Stimulated activated CD8-positive, alpha-beta memory T cell treated with anti-CD3 and anti-CD28 coated beads, Interleukin-7, amount 100 ng/mL, for 1 hour (primary cell): ENCODE measurements at places on chromosomes 6 and 20.

GRCh38 chr6:157145656-157146285 is 177.5 kb downstream of the TMEM242 start:
- DNase-seq, result no peak

GRCh38 chr6:19289457-19289856 is 547.7 kb upstream of the ID4 start:
- no peak for DNase-seq

GRCh38 chr20:52305024-52305645 is 113.6 kb upstream of the ZFP64 start:
- no peak for DNase-seq

GRCh38 chr20:19778404-19778803 is 20.3 kb downstream of the RIN2 start:
- no peak for DNase-seq

GRCh38 chr6:32460528-32460927 is 20.8 kb downstream of the HLA-DRA start:
- DNase-seq, result no peak

DNA sequence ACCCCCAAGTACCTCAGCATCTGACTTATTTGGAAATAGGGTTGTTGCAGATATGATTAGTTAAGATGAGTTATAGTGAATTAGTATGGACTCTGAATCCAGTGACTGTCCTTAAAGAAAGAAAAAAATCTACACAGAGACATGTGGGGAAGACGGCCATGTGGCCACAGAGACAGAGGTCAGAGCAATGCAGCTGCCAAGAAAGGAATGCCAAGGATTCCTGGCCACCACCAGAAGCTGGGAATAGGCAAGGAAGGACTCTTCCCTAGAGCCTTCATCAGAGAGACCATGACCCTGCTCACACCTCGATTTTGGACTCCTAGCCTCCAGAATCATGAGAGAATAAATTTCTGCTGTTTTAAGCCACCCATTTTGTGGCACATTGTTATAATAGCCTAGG is 81.8 kb downstream of the FYN start:
- DNase-seq, result no peak

GRCh38 chr20:8474027-8474668 is 342.1 kb downstream of the PLCB1 start:
- DNase-seq, result no peak

GRCh38 chr6:21953831-21954801 is 342.7 kb downstream of the PRL start:
- DNase-seq, result no peak

- DNase-seq, result no peak
Measured at GRCh38 chr6:74939151-74939708, 266.6 kb downstream of the COL12A1 start.

- no peak for DNase-seq
Measured at GRCh38 chr6:43768983-43769525, 957 bp upstream of the VEGFA start.

DNA sequence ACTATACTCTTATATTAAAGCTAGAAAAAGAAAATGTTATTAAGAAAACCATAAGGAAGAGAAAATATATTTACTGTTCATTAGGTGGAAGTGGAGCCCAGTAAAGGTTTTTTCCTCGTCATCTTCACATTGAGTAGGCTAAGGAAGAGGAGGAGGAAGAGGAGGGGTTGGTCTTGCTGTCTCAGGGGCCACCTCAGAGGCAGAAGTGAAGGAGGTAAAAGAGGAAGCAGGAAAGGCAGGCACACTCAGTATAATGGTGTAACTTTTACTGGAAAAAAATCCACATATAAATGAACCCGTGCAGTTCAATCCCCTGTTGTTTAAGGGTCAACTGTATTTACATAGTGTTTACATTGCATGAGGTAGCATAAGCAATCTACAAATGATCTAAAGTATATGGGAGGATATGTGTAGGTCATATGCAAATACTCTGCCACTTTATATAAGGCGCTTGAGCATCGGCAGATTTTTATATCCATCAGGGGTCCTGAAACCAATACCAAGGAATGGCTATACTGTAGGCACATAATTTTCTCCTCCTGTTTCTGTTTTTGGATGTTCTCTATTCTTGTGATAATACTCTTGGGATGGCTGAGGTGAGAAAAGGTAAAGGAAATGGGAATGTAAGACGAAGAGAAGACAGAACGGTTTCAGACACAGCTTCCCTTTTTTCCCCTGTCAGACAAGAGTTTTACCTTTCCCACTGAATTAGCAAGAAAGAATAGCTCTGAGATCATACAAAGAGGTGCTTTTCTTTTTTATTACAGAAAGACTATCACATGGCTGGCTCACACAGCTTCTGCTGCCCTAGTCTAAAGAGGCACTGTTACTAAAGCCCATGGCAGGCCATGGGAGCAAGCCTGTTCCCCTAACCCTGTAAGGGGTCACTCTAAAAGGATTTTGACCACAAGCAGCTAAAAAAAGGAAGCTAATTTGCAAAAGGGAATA is 59.9 kb downstream of the NUDT3 start:
- no peak for DNase-seq

- no peak for DNase-seq
Measured at GRCh38 chr20:46720019-46720418, 10.6 kb downstream of the SLC2A10 start.

DNA sequence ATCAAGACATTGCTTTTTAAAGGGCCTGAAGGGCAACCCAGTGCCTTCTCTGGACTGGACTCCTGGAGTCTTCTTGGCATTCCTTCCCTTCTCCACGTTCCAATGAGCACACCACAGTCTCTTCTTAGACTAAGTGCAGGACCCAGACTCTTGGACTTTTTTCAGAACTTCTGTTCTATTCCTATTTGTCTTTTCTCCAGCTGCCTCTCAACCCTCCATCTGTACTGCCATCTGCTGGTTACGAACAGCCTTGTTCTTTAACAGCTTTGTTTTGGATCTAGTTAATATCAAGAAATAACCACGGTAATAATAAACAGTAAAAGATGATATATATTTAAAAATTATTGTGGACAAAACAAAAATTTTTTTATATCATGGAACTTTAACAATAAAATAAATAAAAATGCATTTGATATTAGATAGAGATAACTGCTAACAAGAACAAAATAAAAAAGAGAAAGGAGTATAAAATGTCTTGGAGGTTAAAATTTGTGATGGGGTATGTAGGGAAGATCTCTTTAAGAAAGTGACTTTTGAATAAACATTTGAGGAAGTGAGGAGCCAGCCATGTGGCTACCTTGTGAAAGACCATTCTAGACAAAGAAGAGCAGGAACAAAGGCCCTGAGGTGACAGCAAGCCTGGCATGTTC is 105.1 kb upstream of the HCRTR2 start:
- no peak for DNase-seq

- DNase-seq, result no peak
Measured at GRCh38 chr20:32924781-32925180, 66.1 kb downstream of the EFCAB8 start.

GRCh38 chr20:10314198-10314597 is 95.6 kb downstream of the SNAP25 start:
- DNase-seq, result no peak

DNA sequence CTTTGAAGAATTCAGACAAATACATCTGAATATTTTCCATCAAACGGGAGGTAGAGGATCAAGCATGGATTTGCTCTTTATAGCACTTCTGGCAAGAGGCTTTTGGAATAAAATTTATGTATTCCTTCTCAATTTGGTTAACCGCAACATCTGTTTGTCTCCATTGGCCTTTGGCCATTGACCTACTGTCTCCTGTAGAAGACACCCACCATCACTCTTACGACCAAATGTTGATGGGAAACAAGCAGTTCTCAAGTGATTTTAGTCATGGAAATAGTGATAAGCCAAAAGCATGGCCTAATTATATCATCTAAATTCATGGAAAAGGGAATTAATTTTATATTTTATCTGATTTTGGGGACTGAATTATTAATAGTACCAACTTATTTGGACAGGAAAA is 591.9 kb downstream of the CD109 start:
- DNase-seq, result no peak

GRCh38 chr20:63177134-63177784 is 38.7 kb downstream of the YTHDF1 start:
- DNase-seq, result no peak

DNA sequence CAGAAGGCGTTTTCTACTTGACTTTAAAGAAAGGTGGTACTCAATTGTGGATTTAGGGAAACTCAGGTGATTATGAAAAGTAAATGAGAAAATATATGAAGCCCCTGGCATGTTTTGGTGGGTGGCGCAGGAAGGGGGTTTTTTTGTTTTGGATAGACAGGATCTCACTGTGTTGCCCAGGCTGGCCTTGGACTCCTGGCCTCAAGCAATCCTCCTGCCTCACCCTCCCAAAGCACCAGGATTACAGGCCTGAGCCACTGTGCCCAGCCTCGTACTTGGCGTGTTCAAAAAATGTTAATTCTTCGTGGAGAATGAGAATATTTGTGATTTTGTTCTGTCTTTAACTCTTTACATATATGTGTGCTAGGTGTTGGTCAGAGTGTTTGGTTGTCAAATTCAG is 32.1 kb upstream of the C20orf144 start:
- DNase-seq, result no peak

- DNase-seq, result no peak
Measured at GRCh38 chr6:105024803-105025202, 67.9 kb downstream of the LIN28B start.

DNA sequence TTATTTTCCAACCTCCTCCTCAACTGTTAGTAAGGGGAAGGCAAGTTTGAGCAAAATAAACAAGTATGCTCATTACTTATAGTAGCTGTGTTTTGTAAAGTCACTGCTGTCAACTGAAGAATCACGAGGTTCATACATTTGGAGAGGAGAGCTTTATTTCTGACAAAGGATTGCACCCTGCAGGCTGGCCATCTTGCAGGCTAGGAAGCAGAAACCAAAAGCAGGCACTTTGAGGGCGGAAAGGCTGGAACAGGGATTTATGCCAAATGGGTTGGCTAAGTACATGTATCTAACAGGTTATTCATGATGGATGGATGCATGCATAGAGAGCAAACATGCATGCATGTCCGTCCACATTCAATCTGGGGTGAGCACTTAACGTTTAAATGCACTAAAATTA is 46.7 kb downstream of the PSMB1 start:
- no peak for DNase-seq

GRCh38 chr20:36135159-36135558 is 19.4 kb upstream of the EPB41L1 start:
- DNase-seq, result no peak

DNA sequence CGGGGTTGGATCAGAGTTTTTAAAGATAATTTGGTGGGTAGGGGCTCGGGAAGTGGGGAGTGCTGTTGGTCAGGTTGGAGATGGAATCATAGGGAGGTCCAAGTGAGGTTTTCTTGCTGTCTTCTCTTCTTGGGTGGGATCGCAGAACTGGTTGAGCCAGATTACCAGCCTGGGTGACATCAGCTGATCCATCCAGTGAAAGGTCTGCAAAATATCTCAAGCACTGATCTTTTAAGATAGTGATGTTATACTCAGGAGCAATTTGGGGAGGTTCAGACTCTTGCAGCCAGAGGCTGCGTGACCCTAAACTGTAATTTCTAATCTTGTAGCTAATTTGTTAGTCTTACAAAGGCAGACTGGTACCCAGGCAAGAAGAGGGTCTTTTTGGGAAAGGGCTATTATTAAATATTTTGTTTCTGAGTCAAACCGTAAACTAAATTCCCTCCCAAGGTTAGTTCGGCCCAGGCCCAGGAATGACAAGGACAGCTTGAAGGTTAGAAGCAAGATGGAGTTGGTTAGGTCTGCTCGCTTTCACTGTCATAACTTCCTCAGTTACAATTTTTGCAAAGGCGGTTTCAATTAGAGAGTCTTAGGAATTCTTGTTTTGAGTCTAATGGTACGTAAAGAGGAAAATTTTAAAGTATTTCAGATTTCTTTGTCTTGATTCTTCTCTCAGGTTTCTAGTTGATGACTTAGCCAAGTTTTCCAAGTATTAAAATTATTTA is 53.1 kb downstream of the SCAF8 start:
- DNase-seq, result no peak

DNA sequence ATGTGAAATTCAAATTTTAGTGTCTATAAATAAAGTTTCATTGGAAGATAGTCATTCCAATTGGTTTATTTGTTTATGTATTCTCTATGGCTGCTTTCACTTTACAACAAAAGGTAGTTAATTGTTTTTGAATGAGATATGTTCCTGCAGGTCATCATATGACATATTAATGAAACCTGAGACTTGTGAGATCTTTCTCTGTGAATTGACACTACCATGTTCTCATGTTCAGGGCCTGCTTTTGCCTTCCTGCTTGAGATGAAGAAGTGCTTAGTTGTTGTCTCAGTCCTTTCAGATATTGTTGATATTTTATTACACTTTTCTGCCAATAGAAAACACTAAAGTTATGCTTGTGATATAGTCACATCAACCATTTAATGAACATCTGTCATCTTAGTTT is 132.5 kb downstream of the UTRN start:
- DNase-seq, result no peak

GRCh38 chr6:158337332-158337731 is 25.1 kb downstream of the TULP4 start:
- DNase-seq, result no peak

DNA sequence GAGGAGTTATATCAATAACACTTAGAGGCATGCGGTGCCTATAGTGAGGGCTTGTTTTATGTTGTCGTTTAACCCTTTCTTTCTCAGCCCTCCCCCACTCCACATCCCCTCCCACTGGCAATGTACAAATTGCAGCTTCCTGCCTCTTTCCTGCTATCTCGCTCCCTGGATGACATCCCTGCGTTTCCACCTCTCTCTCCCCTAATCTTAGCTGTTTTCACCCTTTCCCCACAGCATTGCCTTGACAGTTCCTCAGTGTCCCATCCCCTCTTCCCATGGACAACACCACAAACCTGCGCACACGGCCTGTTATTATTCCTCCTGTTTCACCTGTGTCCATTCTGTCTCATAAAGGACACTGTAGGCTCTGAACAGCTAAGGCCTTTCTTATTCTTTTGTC is 34.5 kb downstream of the MYB start:
- no peak for DNase-seq

- DNase-seq, result no peak
Measured at GRCh38 chr6:18245642-18246041, 18.7 kb downstream of the DEK start.

DNA sequence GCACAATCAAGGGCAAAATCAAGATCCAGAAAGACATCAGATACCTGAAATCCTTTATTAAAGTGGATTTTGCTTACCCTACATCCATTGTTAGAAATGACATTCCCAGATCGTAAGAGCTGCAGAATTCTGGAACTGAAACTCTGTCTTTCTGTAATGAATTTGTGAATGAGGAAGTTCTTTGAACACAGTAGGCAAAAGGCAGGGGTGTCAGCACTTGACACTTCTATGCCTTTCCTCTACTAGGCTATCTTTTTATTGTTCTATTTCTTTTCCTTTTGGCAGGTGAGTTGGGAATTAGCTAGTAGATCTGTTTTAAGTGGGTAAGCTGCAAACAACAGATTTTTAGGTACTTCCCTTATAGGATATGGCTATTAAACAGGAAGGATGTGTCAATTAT is 126.3 kb downstream of the CARMIL1 start:
- DNase-seq, result no peak

GRCh38 chr6:151992091-151992490 is 184.6 kb downstream of the ESR1 start:
- no peak for DNase-seq

- DNase-seq, result no peak
Measured at GRCh38 chr6:121439926-121440325, 4.5 kb downstream of the GJA1 start.
